NCI-H524 treated with DMSO at 0.1 percent for 48 hours (cell line): ENCODE measurements at places on chromosomes 12 and 14.
A peak's percentile ranks its signal among the peaks of the same experiment; 100 is the strongest.

- DNase-seq, result no peak
These were observed 48.4 kb upstream of the FOS start for GRCh38 chr14:75230140-75230792.

DNA sequence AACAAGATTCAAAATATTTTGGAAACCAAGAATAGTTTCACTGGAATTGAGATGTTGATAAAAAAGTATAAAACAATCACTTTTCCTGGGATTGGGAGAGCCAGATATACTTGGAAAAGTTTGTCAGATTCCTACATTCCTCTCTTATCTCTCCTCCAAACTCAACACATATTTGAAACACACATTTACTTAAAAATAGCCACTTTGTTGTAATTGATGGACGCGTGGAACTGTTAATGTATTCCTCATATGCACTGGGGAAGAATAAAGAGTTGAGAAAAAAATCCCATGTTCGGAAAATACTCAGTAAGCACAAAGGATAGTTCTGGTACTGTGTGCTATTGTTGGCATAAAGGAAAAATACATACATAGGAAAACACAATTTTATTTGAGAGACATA, 195.6 kb upstream of the FLRT2 start:
- no peak for DNase-seq

DNA sequence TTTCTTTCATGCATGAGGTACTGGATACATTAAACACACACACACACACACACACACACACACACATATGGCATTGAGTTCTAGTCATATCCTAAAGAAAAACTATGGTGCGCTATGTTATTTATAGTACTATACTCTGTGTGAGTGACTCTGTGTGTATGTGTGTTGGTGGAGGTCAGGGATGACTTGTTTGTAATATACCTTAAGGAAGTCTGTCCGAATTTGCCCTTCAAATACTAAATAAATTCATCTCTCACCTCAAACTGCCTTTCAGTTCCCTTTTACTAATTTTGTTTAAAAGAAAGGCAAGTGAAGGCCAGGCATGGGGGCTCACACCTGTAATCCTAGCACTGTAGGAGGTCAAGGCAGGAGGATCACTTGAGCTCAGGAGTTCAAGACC, 2.1 kb upstream of the AKAP5 start:
- no peak for DNase-seq

- no peak for DNase-seq
These were observed 24.3 kb downstream of the DACT1 start for GRCh38 chr14:58662018-58662417.

GRCh38 chr14:65531148-65531547, 118.6 kb downstream of the FUT8 start:
- no peak for DNase-seq

DNA sequence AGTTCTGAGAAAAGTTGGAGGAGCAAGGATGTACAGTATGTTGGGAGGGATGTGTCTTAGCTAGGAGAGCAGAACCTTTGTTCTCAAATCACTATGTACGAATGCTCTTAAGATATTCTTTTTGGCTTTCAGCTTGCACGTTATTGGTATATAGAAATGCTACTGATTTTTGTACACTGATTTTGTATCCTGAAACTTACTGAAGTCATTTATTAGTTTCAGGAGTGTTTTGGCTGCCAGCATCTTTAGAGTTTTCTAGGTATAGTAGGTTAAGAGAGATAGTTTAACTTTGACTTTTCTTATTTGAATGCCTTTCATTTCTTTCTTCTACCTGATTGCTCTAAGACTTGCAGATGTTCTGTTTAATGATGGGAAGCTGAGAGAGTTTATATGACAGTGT, 442.8 kb upstream of the FBXO33 start:
- no peak for DNase-seq

DNA sequence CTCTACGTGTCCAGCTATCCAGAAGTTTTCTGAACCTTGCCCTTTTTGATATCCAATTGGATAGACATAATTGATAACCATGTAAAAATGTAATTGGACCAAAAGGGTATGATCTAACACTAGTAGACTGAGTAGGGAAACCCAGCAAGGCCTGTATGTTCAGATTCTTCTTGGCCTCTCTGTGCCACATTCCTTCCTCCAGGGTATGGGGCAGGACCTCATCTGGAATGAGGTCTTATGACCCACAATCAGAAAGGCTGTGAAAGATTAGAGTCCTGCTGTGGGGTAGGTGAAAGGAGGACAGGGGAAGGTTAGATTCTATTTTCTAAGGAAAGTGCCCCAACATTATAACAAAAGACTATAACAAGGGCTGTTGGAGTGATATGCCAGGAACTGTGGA, 51.3 kb upstream of the A2ML1 start:
- DNase-seq, result no peak

DNA sequence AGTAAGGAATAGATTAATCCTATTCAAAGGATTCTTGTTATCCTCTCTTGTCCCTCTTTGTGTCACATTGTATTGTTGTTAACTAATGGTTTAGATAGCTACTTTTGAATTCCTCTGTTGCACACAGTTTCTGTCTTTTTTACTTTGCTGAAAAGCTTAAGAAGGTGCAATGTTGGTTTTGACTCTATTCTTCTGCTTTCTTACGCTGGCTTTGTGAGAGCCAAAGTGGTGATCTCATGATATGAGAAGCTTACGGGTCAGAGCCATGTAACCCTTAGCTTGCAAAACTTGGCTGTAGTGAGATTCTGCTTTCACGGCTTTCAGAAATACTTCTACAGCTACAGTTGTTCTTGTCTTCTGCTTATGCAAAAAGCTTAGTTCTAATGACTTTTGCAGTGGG, 239.7 kb downstream of the TRHDE start:
- no peak for DNase-seq

DNA sequence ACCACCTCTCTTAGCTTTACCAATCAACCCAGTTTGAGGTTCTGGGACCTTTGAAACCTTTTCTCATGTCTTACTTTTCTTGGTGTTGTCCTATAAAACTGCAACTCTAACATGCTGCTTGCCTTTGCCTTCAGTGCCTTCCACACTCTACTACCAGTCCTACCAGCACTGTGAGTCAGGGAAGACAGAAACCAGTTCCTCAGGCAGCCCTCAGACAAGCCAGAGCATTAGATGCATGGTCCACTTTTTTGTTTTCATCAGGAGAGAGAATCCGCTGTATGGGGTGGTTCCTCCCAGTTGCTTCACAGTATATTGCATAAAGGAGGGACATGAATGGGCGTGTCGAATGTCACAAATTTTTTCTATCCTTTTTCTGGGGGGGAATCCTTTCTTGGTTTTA, 17.3 kb upstream of the KLRB1 start:
- DNase-seq, result no peak

DNA sequence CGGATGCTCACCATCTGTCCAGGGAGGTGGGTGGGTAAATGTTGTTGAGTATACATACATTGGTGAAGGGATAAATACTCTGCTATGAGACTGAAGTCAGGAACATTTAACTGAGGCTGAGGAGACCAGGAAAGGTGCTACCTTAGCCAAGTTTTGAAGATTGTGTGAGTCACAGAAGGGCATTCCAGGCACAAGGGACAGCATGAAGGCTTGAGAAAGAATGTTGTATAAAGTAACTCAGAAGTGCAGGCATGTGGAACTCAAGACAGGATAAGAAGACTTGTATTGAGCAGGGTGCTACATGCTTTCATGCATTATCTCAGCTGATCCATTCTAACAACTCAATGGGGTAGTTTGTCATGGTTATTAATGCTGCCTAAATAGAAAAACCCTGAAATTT, 112.7 kb downstream of the IPO8 start:
- DNase-seq, result no peak

DNA sequence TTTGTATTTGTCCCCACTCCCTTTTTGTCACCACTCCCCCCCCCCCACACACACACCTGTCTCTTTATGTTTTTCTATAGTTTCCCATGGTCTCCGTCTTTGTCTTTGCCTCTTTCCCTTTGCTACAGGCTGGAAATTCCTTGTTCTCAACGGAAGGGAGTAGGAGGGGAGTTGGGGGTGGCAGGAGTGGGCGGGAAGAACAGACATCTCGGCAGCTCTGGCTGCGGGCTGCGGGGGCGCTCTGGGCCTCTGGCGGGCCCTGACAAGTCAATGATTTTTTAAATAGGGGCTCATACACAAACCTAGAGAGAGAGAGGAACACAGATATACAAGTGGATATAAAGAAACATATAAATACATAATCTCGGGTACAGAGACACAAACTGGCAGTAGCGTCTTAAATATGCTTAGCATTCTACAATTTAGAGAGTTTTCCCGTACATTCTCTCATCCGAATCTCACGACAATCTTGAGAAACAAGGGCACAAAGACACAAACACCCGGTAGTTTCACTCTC, 2.4 kb upstream of the NAB2 start:
- DNase-seq, result no peak

GRCh38 chr14:64823305-64823861, 56.3 kb downstream of the SPTB start:
- peak; percentile 32 for DNase-seq

- no peak for DNase-seq
These were observed 11.8 kb downstream of the ALG10B start for GRCh38 chr12:38328306-38328895.

GRCh38 chr14:93663317-93663716, 125.0 kb downstream of the PRIMA1 start:
- DNase-seq, result no peak

DNA sequence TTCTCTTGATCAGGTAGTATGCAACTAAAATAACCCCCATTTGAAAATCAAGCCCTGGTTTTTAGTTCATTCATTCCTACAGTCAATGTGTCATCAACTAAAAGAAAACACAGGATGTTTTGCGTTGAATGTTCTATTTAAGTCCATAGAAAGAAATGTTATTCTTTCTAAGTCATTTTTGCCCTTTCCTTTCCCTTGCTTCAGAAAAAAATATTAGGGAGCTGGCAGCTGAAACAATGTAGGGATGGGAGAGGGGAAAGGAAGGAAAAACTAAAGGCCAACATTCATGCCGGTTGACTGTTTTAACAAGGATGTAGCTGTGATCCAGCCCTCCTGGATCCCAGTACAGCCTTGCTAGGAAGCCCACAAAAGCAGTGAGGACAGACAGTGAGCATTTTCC, 155.1 kb downstream of the BTG1 start:
- DNase-seq, result no peak

DNA sequence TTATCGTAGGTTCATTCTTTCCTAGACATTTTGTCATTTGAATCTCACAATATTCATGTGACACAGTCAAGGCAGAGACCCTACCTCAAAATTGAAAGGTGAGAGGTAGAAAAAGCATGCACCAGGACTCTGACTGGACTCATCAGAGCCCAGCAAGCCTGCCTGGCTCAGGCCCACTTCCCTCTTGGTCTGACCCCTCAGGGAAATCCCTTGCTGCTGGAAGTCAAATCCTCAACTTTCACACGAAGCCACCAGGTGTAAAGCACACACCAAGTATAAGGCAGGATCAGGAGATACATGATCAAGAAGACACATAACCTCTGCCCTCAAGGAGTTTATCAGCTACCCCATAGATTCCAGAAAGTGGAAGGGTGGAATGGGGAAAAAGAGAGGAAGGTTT, 18.8 kb downstream of the NIN start:
- no peak for DNase-seq

- DNase-seq, result no peak
These were observed 33.9 kb upstream of the RNU6-7 start for GRCh38 chr14:32167907-32168306.

- no peak for DNase-seq
These were observed 29.8 kb downstream of the BCL11B start for GRCh38 chr14:99242238-99242637.

- DNase-seq, result no peak
These were observed 387.0 kb downstream of the C12orf50 start for GRCh38 chr12:87642245-87642644.

GRCh38 chr12:79424109-79424721, 266.5 kb downstream of the PAWR start:
- DNase-seq, result no peak

DNA sequence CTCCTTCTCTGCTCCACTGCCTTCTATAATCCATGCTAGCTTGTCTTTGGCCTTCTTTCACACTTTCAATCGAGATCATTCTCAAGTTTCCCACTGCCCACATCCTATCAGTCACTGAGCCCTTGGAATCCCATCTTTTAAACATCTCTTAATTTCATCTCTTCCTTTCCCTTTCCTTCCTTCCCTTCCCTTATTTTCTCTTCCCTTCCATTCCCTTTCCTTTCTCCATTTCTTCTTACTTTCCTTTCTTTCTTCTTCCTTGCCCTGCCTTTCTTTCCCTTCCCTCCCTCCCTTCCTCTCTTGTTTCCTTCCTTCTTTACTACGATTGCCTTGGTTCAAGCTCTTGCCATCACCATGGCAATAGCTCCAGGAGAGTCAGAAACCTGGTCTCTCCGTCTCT, 183.8 kb downstream of the EMP1 start:
- DNase-seq, result no peak

GRCh38 chr14:69500736-69501135, 16.2 kb downstream of the PLEKHD1 start:
- no peak for DNase-seq

DNA sequence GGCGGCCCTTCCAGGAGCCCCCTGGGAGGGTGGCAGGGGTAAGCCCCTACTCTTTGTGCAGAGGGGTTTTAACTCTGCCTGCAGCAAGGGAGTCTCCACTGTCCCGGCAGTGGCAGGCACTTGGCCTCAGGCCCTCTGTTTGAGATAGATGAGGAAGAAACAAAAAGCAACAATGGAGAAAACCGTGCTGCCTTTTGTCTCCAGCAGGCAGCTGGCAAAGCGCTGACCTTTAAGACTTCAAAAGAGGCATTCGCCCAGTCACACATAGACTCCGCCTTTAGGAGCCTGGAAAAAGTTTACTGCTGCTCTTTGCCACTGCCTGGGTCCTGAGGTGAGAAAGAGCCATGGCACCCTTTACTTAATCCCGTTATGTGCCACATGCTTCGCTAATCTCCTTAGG, 158.2 kb upstream of the NTF3 start:
- no peak for DNase-seq

DNA sequence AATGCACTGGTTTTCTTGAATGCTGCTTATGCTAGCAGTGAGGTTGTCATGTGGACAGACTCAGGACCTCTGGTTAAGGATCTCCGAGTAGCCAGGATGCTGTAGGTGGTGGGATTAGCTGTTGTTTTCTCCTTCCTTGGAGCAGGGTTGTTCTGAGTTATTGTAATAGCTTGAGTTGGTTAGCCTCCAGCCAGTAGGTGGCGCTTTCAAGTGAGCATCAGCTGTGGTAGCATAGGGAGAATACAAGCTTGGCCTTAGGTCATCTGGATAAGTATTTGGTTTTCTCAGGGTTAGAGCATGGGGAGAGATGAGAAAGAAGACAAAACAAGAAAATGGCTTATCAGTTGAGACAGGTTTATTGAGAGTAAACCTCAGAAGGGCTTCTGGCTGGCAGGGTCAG, 299.7 kb upstream of the FBXO33 start:
- no peak for DNase-seq

DNA sequence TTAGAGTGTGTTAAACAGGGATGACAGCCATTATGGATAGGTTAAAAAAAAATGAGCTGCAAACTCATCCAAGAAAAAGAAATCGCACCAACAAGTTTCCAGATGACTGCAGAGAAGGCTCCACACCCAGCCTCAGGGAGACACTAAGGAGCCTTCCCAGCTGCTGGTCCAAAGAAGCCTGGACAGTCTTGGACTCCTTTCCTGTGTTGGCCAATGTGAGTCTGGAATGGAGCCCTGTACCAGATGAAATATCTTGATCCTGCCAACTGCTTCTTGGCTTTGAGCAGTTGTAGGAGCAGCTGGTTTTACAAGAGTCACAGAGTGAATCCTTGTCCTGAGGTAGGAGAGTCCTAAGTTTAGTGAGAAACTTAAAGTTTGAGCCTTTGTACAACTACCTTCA, 44.5 kb downstream of the SLC38A1 start:
- DNase-seq, result no peak

- DNase-seq, result no peak
These were observed 325.7 kb downstream of the CEP128 start for GRCh38 chr14:80615831-80616230.

GRCh38 chr14:87041290-87042020, 951.5 kb downstream of the GALC start:
- no peak for DNase-seq
